ENCODE measurements at places on chromosomes 6 and 20.

- DNase-seq: no peak
Observed at GRCh38 chr6:166658792-166659150, 31.7 kb upstream of the RPS6KA2 start.

GRCh38 chr20:62063981-62064769, 1.5 kb downstream of the TAF4 start:
- peak; percentile 87 for DNase-seq

- no peak for DNase-seq
Observed at GRCh38 chr20:46400253-46400652, 6.2 kb downstream of the ELMO2 start.

GRCh38 chr6:53327017-53327395, 21.7 kb downstream of the ELOVL5 start:
- DNase-seq: no peak

DNA sequence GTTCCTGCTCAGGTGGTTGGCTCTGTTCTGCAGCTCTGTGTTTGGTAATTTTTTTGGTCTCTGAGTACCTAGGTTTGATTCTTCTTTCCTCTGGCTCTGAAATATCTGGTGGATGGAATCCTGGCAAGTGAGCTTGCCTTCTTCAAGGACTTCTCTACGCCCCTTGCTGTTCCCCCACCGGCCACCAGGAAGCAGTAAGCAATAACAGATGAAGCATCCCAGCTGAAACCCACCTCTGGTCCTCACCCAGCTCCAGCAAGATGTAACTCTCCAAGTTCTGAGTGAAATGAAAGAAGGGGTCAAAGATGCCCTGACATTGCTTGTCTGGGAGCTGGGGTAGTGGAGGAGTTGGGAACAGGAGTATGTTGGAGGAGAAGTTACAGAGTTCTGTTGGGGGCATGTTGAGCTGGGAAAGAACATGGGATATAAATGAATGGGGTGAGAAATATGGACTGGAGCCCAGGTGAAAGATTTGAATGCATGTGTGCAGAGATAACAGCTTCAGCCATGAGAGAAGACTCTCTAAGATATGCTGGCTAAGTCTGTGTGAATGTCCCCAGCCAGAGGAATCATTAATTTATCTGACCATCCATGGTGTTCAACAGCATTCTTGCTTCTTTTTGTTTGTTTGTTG, 51.3 kb upstream of the GLP1R start:
- DNase-seq: no peak

GRCh38 chr6:119536666-119537065, 187.1 kb upstream of the MAN1A1 start:
- DNase-seq: no peak

DNA sequence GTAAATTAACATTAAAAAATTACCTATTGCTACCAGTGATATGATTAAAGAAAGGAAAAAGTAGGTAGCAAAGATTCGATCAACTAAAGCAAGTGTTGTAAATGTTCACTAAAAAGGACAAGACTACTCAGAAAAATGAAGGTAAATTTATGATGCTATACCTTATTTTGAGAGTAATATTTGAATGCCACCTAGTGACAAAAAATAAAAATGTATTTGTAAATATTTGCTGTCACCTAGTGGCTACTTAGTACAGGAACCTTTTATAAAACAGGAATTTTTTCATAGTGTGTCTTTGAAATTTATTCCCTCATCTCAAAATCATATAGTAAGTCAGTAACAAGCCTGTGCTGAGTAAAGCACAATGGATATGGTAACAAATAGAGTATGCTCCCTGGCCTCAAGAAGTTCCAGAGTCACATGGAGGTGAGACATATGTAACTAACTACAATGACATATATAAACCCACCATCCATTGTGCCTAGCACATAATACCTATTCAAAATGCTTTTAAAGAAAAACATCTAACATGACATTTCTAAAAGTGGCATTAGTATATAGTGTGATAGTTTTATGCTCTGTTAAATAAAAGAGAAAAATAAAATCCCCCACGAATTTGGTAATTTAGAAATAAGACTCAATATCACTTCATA, 193.1 kb upstream of the SIM1 start:
- no peak for DNase-seq

GRCh38 chr6:76697585-76697984, 625.1 kb upstream of the IMPG1 start:
- DNase-seq: no peak

Measured in upper lobe of left lung (tissue), 6 donors.